Colonic mucosa (tissue), 4 donors: ENCODE measurements at places on chromosomes 2 and 18. TPM values are rescaled to one million over a fixed set of nuclear protein-coding genes. Genes with fewer than 3 reads are reported as not detected.

The TRIM43B gene
- not detected for total RNA-seq

The ANKRD30BL gene
- total RNA-seq: not detected

The ACTR2 gene
- total RNA-seq: 314 TPM

The DTNB gene
- 9.3 TPM for total RNA-seq

The STARD6 gene
- total RNA-seq: not detected

The GPR45 gene
- not detected for total RNA-seq

The FASTKD1 gene
- 46.7 TPM for total RNA-seq

The C2orf49 gene
- total RNA-seq: 17.4 TPM

The ABCG8 gene
- total RNA-seq: 0.48 TPM

The GBX2 gene
- not detected for total RNA-seq

The EFHD1 gene
- 3.4 TPM for total RNA-seq

The PPP1R1C gene
- total RNA-seq: not detected

The RETREG2 gene
- 116 TPM for total RNA-seq

The EGR4 gene
- not detected for total RNA-seq

The IHH gene
- total RNA-seq: 82.2 TPM

The SLC4A5 gene
- total RNA-seq: 0.45 TPM

The PUM2 gene
- total RNA-seq: 119 TPM

The NDC80 gene
- 6.8 TPM for total RNA-seq

The TMEM37 gene
- 52.1 TPM for total RNA-seq

The CTLA4 gene
- total RNA-seq: 0.84 TPM

The KYNU gene
- total RNA-seq: 0.64 TPM

The EDAR gene
- 0.69 TPM for total RNA-seq

The SAG gene
- total RNA-seq: 1.8 TPM

The MREG gene
- total RNA-seq: 9.4 TPM

The UGT1A4 gene
- 0.93 TPM for total RNA-seq

The HOXD13 gene
- total RNA-seq: 0.77 TPM

The RAX gene
- not detected for total RNA-seq

The PJVK gene
- total RNA-seq: 1.8 TPM

The SCN9A gene
- 12.0 TPM for total RNA-seq

The NYAP2 gene
- 0.05 TPM for total RNA-seq

The CD8B2 gene
- total RNA-seq: 0.22 TPM

The L3MBTL4 gene
- total RNA-seq: 3.8 TPM

The DLX2 gene
- total RNA-seq: not detected

The GATA6 gene
- total RNA-seq: 61.3 TPM

The FRZB gene
- 26.8 TPM for total RNA-seq

The NT5DC4 gene
- not detected for total RNA-seq
